Non-pigmented ciliary epithelial cell (primary cell): ENCODE measurements at places on chromosomes 5 and 9.

DNA sequence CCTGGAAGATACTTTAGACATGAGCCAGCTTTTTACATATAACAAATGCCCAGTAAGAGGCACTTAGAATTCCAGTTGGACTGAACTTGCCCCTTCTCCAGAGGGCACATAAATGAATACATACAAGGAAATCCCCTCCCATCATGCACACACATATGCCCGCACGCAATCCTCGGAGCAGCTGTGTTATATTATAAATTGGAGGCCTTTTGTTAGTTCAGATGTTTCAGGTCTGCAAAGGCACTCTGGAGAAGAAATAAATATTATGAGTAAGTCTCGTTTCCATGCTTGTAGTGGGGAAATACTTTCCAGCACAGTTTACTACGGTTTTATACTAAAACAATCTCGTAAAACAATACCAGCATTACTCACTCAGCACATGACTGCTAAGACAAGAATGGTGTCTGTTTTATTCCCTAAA lies 17.6 kb upstream of the MUSK start:
- DNase-seq: peak; percentile 75

GRCh38 chr9:14480526-14480925 lies 166.6 kb upstream of the NFIB start:
- DNase-seq: no peak

DNA sequence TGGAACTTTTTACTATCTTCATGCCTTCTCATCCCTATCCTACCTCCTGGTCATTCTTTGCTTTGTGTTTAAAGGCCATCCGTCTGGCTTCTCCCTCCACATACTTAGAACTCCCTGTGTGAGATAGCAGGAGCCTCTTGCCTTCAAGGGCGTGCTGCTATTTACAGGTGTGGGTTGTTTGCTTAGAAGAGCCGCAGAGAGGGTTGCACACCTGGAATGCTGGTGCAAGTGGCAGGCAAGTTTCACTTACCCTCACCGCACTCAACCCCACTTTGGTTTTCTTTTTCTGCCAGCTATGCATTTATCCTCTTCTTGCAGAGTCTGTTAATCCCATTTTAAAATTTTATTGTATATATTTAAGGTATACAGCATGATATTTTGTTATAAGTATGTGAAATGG lies 12.6 kb downstream of the SKP2 start:
- DNase-seq: no peak

- DNase-seq: no peak
These were observed 5.1 kb downstream of the RPL12 start for GRCh38 chr9:127445851-127446712.

DNA sequence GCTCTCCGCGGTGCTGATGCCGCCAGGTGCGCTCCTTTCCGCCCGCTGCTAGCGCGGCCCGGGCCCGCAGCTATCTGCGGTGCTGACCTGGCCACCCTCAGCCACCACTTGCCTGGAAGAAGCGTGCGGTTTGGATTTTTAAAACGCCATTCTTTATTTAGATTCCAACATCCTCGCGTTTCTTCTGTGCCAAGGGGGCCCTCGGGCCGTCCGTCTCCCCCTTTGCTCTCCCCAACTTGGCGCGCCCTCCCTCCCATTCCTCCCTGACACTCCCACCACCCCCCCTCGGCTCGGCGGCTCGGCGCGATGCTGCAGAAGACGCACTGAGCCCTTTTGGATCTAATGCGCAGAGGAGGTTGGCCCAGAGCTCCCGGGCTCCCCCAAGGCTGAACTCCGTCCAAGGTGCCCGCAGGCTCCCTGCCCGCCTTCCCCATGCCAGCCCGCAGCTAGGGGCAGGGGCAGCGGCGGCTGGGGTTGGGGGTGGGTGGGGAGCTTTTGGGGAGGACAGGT lies at the start of gene BARHL1:
Gene BARHL1, plus strand, starts transcription at position 331 of the 510 bp plus-strand sequence. CDS start 192 bp downstream, outside the sequence.
- no peak for DNase-seq

- no peak for DNase-seq
These were observed 5.9 kb downstream of the FCN2 start for GRCh38 chr9:134886413-134886913.

GRCh38 chr5:999032-999501 lies 9.5 kb upstream of the NKD2 start:
- no peak for DNase-seq

DNA sequence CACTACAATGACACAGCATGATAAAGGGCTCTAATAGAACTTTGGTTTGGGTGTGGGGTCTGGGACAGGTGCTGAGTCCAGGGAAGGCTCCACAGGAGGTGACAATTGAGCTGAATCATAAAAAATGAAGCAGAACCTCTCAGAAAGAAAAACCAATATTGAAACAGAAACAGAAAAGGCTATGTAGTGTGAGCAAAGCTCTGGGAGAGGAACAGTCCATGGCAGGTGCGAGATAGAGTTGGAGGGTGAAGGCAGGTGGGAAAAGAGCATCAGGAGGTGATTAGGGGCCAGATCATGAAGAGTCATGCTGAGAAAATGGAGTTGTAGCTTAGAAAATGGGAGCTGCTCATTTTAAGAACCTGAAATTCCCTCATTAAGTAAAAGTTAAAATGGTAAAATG lies 164.9 kb downstream of the KCTD16 start:
- DNase-seq: no peak

GRCh38 chr5:179908528-179908927 lies 831 bp upstream of the TBC1D9B start:
- DNase-seq: no peak

DNA sequence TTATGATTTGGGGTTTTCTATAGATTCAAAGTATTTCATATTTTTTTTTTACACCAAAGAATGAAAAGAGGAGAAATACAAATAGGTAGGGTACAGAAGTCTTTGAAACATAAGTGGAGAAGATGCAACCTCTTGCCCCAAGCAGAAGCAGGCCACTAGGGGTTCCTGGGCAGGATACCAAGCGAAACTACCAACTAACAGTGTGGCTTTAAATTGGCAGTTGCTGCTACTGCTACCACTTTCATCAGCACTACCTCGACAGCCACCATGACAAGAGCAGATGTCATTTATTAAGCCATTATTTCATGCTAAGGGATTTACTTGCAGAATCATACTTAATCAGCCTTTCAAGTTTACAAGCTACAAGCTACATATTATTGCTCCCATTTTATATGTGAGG lies 288.1 kb downstream of the NR3C1 start:
- no peak for DNase-seq

- DNase-seq: no peak
These were observed 26.0 kb upstream of the NKD2 start for GRCh38 chr5:982377-983237.

DNA sequence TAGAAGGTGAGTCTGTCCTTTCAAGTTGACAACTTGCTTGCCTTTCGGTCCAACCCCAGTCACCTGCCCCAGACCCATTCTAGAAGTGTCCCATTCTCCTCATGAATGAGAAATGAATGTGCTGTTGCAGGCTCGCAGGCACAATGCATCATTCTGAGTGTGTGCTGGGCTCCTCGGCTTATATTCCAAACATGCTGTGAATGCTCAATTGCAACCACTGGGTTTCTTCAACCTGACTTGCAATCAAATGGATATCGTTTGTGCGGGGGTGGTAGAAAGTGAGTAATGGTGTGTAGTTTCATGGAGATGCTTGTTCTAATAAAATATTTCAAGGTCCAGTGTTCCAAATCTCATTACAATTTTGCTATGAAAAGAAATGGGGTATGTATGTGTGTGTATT lies 256.6 kb upstream of the IL12B start:
- no peak for DNase-seq

DNA sequence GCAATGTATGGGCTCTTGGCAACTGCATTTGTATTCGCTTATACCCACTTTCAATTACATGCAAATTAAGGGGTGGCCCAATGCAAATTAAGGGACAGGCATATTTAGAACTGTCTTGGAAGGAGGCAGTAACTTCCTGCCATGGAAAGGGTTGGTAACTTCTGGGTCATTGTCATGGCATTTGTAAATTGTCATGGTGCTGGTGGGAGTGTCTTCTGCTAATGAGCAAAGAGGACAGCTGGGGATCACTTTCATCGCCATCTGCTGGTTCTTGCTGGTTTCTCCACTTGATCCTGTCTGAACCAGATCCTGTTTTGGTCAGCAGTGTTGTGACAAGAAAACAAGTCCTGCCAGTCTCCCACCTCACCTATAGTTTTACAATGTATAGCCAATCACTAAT lies 23.3 kb upstream of the UGT3A2 start:
- DNase-seq: no peak

DNA sequence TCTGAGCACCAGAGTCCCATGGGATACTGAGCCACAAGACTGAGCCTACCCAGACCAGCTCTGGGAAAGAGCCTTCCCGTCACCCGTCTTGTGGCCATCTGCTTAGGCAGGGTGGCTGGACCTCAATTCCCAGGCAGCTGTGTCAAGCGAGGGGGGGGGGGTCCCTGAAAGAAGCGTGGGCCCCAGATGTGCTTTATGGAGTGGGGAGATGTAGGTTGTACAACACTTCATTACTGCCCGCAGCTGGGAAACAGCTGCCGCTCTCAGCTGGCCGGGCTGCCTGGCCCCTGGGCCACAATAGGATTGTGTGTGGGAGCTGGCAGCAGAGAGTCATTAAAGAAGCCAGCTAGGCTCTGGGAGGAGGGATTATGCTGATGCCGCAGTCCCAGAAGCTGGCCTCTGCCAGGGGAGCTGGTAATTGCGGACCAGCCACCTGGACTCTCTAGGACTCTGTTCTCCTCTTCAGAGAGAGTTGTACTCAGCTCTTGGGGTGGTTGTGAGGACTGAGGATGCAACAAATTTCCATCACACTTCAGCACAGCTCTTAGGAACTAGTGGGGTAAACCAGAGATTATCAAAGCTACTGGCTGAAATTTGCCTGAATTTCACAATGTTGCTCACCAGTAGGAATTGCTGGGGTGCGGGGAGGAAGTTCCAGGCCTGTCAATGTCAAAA lies 145.4 kb downstream of the GADD45G start:
- no peak for DNase-seq

DNA sequence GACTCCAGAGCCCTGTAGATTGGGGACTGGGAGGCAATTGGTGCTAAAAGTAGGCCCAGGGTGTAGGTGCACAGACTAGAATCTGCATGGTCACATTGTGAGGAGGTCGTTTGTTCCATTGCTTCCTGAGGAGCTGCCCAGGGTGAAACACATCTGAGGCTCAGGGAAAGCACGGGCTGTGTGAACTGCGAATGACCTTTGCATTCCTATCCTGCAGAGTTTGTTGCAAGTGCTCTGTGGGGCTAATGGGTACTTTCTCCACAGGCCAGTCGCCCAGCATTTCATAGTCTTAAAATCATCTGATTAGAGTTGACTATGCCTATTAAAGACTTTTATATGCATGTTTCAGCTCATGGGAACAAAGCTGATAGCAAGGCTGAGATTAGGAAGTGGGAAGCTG lies 14.4 kb upstream of the SLC46A2 start:
- no peak for DNase-seq

GRCh38 chr5:147382776-147383175 lies 127.1 kb downstream of the DPYSL3 start:
- no peak for DNase-seq

DNA sequence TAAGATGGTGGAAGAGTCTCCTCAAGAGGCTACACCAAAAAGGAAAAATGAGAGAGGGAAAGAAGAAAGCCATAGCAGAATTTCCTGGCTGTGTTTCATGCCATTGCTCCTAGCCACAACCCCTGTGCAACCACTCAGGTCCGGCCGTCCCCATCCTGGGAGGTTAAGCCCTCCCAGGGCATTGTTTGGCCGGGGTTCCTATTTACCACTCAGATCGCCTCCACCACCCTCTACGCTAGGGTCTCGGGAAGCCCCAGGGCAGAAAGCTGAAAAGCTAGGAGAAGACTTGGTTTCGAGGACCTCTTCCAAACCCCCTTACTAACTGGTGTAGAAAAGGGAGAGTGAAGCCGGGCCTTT lies 715 bp downstream of the RC3H2 start:
- no peak for DNase-seq

DNA sequence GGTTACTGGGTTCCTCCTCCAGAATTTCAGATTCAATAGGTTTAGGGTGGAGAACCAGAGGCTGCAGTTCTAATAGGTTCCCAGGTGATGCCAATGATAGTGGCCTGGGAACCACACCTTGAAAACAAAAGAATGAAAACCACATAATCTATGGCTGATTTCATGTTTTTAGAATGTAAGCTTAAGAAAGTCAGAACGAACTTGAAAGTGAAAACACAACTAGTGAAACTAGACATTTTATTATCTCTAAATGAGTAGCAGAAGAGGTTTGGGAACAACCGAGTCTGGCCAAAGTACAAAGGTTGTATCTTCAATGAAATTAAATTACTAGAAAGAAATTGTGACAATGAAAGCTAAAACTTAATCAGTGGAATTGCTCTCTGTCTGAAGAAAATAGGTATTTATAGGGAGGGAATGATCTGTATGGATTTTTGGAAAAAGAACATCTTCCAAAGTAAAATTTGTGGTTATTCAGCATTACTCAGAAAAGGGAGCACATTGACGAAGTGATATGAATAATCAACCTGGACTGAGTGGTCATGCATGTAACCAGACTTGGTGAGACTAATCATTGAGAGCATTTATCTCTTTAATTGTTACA lies 24.9 kb upstream of the CEP120 start:
- DNase-seq: no peak

DNA sequence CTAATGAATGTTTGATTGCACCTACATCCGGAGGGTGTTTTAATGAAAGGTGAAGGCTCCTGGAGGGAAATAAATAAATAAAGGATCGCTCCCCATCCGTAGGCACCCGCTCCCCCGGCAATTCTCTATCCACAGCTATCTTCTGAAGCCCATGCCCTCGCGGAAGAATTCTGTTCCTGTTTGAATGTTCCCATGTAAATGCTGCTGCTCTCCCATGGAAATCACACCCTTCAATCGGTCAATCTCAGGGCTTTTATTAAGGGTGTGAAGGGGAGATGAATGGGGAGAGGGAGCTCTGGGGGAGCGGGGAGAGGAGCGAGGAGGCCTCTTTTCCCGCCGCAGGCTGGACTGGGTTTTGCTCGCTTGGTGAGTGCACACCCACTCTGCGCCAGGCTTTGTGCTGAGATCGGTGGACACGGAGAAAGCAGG lies 21.1 kb upstream of the ARAP3 start:
- no peak for DNase-seq

DNA sequence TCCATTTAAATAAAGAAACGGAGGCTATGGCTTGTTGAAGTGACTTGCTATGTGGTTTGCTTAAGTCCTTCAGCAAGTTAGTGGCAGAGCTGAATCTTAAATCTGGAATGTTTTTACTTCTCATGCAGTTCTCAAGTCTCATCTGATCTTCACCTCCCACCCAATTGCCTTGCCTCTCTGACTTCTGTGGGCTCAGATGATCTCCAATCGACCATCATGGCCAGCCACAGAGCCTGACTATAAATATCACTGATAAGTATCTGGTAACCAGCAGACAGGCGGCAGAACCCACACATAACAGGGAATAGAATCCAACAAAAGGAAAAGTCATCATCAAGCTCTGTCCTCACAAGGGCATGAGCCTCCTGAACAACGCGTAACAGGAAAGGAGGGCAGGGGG lies 149.9 kb downstream of the FAM114A2 start:
- no peak for DNase-seq
